SIG-M5 (cell line): ENCODE measurements at places on chromosomes 6 and 20.

- no peak for DNase-seq
These were observed 23.7 kb upstream of the ZC3H12D start for GRCh38 chr6:149508485-149508884.

- no peak for DNase-seq
These were observed 81.3 kb downstream of the SEL1L2 start for GRCh38 chr20:13909067-13909466.

DNA sequence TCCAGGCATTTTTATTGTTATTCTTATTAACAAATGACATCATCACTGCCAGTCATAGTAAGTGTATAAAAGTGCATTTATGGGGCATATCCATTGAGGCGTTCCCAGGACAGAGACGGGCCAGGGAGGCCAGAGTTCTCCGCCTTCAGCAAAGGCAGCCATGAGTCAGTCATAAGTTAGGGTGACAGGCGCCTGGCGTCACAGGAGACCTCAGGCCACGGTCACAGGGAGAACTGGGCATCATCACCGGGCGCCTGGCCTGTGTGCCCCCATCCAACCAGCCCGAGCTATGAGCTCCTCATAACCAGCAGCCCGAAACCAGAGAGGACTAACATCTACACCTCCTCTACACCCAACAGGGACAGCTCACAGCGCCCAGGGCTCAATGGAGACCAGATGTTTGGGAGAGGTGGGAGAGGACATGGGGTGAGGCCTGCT is 259.2 kb downstream of the DLL1 start:
- no peak for DNase-seq

DNA sequence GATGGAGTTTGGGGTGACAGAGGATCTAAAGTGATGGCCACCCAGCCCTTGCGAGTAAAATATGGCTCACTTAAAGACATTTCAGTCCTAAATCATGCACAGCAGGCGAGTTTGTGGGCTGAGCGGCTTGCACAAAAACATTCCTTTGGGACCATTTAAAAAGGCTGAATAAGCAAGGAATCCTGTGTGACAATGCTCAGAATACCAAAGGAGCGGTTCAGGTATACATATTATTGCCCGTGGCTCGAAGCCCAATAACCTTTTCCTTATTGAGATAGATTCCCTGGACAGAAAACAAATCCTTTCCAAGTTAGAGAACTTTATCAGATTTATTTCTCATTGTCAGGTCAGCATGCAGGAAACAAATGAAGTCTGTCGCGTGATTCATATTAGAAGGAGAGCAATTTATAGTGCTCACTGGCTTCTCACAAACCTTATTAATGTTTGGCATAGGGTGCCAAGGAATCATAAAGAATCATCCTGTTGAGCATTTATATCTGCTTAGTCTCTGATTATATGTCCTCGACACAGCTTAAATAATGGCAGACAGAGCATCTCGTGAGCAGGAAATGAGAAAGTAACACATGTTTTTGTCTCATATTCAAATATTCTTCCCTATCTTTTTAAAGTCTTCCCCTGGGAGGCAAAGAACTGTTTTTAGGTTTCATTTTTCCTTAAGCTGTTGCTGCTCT is 121.3 kb downstream of the TRMT11 start:
- DNase-seq: no peak

DNA sequence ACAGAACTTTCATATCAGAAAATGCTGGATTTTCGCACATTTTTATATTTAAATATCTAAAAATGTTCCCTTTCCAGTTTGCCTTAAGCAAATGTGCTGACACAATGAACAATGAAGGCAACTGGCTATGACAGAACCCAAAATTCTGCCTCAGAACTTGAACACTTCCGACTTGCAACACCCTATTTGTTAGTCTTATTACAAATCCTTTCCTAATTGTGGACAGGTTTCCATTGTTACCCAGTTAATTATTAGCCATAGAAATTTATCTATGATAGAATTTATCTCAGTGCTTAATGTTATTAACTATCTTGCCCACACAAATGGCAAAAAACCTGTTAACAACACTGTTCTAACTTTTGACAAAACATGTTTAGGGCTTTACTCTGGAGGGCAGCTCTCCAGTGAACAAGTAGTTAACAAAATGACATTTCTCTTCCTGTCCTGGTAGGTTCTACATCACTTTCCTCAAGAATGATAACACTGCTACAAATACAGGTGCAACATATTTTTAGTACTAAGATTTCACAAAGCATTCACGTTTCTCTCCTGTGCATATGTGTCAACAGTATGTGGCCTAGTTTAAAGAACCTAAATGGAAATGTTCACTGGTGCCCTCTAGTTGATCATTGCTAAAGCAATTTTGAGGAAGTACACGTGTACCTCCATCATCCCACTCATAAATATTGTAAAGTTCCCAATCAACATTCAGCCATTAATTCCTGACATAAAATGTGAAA is 58.4 kb downstream of the HIVEP2 start:
- no peak for DNase-seq

- no peak for DNase-seq
These were observed 196.3 kb upstream of the UST start for GRCh38 chr6:148550569-148550968.

DNA sequence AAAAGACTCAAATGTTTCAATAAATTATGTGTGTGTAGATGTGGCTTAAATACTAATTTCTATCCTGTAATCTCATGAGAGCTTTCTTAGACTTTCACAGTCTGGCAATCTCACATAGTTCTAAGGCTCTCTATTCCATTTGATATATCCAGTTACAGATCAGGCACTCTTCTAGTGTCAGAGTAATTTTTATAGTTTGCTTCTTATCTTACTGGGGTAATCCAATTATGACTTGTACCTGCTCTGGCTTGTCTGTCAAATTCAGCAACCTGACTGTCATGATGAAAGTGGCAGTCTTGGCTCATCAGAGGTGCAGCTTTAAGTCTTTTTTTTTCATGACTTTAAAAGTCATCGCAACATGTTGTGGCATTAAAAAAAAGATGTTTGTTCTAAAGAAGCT is 513.2 kb upstream of the MAN1A1 start:
- DNase-seq: no peak

DNA sequence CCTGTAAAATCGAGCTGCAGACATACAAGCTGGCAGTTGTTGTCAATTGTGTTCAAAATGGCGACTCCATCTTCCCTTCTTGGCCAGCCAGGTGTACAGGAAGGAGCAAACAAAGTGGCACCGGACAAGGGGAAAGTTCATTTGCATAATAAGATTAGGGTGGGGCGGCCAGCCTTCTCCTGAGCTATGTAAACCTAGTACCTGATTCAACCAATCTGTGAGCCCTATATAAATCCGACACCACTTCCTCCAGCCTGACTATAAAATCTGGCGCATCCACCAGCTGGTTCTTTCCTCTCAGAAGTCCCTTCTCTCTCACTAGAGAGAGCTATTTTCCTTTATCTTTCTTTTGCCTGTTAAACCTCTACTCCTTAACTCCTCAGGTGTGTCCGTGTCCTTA is 8.1 kb upstream of the HBS1L start:
- no peak for DNase-seq

- DNase-seq: no peak
These were observed 266.0 kb downstream of the SLC24A3 start for GRCh38 chr20:19478320-19478895.

DNA sequence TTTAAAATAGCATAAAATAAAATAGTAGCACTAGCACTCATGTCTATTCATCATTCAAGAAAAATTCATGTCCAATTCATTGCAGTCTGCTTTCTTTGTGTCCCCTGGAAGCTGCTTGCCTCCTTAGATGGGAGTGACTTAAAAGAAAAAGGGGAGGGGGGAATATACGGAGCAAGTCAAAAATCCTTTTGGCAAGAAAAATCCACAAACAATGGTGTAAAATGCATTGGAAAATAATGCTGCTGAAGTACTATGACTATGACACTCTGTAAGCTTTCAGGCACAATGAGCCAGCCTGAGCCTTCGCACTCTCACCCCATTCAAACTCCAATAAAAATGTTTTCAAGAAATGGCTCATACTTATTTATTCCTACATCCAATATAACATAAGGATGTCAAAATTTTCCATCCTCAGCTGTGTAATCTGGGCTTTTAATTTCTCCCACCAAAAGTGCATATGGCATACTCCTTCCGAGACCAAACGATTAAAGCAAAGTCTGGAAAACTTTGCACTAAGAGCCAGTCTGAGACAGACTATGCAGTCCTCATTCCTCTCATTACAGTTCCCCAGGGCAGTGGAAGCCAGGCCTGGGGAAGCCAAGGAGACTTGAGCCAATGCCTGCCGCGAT is 790 bp downstream of the NEDD9 start:
- DNase-seq: no peak

DNA sequence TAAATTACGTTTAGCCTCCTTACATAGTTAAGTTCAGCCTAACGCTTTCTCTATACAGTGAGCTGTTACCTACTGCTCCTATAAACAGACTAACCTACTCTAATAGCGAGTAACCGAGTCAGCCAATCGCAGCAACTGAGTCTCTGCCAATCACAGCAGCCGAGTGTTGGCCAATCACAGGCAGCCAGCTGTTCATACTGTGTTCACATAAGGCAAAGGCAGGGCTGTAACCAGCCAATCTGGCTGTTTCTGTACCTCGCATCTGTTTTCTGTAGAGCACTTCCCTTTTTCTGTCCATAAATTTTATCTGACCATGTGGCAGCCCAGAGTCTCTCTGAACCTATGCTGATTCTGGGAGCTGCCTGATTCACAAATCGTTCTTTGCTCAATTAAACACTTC is 263.9 kb upstream of the JARID2 start:
- no peak for DNase-seq

- DNase-seq: no peak
These were observed 312.0 kb downstream of the ZFAND3 start for GRCh38 chr6:38131527-38131965.

- no peak for DNase-seq
These were observed 56.1 kb upstream of the ZFAND3 start for GRCh38 chr6:37763413-37763812.

- DNase-seq: no peak
These were observed 14.3 kb upstream of the PIM1 start for GRCh38 chr6:37155394-37156312.

GRCh38 chr6:136012943-136013342 is 161.4 kb downstream of the PDE7B start:
- no peak for DNase-seq

- no peak for DNase-seq
These were observed 183.0 kb downstream of the THBS2 start for GRCh38 chr6:169070506-169071176.

GRCh38 chr20:39778431-39778830 is 816.3 kb downstream of the DHX35 start:
- DNase-seq: no peak

DNA sequence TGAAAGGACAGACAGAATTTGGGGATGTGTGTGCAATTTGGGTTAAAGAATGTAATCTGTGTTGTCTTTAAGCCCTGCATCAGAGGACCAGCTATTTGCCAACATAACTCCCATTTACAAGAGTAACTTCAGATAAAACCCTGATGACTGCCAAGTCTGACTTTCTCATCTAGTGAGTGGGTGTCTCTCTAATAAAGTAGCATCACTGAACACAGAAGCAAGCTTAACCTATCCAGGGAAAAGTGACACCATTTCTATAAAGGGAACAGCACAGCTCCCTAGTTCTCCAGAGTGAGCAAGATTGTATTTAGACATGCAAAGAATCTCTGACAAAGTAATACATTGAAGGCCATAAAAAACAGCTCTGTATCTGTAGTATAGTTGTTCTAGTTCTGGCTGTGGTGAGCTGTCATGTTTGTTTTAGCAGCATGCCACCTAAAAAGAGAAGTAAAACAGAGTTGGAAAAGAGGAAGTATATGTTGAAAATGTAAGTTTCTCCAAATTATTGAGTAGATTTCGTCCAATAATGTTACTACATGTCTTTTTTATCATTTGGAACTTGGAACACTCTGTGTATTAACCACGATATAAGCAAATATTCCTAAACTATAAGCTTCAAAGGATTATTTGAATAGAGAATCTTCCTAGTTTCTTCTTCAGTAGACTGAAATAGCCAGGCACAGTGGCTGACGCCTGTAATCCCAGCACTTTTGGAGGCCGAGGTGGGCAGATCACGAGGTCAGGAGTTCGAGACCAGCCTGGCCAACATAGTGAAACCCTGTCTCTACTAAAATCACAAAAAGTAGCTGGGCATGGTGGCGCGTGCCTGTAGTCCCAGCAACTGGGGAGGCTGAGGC is 8.8 kb upstream of the PIM1 start:
- DNase-seq: peak; percentile 83

GRCh38 chr6:25340431-25341202 is 61.4 kb downstream of the CARMIL1 start:
- no peak for DNase-seq

GRCh38 chr6:111159633-111160032 is 72.3 kb downstream of the SLC16A10 start:
- DNase-seq: no peak

DNA sequence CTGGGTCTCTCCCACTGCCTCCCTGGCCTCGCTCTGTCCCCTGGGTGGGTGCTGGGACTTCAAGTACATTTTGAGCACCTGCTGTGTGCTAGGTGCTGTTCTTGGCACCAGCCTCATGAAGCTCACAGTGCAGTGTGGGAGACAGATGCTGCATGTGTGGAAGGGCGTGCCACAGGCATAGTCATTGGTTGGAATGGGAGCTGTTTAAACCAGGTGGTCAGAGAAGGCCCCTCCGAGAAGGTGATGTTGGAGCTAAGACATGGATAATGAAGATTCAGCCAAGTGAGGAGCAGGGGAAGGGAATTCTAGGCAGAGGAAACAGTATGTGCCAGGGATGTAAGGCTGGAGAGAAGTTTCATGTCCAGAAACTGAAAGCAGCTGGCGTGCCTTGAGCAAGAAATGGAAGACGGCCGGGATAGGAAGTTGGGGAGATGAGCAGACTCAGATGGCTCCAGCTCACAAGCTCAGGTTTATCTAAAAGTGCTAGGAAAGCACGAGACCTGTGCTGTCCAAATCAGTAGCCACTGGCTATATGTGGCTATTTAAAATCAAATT is 9.9 kb downstream of the LPIN3 start:
- DNase-seq: no peak

GRCh38 chr6:170095273-170095981 is 195.5 kb downstream of the DLL1 start:
- no peak for DNase-seq

- DNase-seq: no peak
These were observed 67.7 kb downstream of the KIF6 start for GRCh38 chr6:39657355-39658135.

DNA sequence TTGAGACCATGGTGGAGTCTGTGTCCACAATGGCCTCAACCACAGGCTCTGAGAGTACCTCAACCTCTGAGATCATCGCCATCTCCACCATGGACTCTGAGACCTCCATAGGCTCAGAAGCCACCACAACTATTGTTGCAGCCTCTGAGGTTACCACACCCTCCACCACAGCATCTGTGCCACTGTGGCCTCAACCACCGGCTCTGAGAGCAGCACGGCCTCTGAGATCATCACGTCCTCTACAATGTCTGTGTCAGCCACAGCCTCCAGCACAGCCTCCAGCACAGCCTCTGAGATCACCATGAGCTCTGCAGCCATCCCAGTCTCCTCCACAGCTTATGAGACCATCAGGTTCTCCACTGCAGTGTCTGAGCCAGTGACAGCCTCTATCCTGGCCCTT is 19.4 kb upstream of the MUC21 start:
- DNase-seq: no peak

- no peak for DNase-seq
These were observed 151.0 kb downstream of the VEGFA start for GRCh38 chr6:43921039-43921438.
